ENCODE measurements at places on chromosomes 16 and 17.

- no peak for DNase-seq
These were observed 60.5 kb downstream of the ADCY9 start for GRCh38 chr16:4055748-4056147.

DNA sequence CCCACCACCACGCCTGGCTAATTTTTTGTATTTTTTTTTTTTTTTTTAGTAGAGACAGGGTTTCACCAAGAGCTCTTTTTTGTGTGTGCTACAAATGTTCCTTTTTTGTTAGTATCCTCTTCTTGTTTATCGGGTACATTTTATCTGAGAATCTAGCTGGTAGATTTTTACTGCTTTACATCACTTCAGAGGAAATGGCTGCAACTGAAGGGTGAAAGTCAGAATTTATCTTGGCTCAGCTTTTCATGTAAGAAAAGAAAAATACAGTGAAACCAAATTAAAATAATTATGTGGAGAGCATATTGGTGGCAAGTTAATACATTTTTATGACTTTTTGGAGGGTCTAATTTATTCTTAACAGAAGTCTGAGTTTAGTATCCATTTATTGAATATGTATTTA lies 26.0 kb downstream of the CBFB start:
- DNase-seq: no peak

GRCh38 chr17:17462048-17462824 lies 14.6 kb upstream of the MED9 start:
- DNase-seq: no peak

DNA sequence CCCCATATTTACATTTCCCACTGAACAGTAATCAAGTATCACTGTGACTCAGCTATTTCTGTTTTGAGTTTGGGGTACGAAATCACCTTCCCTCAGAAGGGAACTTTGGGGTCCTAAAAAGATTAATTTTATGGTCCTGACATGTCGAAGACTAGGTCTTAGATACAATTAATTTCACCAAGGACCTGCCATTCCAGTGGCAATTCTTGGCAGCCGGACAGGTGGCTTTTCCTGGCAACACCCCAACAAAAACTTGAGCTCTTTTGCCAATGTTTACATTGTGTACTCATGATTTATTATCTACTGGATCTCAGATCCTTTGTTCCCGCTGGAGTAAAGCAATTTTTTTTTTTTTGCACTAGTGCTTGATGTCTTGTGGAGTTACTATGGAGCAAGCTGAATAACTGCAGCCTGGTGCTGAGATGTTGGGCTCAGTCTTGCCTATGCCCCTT lies 14.4 kb downstream of the SLFN5 start:
- DNase-seq: no peak

GRCh38 chr17:29150161-29150560 lies 30.0 kb downstream of the MYO18A start:
- DNase-seq: no peak

DNA sequence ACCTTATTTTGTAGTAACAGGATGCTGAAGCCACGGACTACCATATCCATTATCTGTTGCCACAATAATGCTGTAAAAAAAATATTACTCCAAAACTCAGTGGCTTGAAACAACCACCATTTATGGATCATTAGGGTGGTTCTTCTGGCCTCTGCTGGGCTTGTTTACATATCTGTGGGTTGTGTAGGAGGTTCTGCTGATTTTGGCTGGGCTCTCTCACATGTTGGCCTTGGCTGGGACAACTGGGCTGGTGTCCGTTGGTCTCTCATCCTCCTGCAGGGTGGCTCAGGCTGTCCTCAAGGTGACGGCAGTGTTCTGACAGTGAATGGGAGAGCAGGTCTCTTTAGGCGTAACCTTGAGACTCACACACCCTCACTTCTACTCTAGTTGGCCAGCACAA lies 76.0 kb downstream of the GPR139 start:
- no peak for DNase-seq

GRCh38 chr16:12964461-12964860 lies 63.1 kb downstream of the SHISA9 start:
- no peak for DNase-seq

GRCh38 chr16:66255647-66256046 lies 110.8 kb upstream of the CDH5 start:
- no peak for DNase-seq
